ENCODE measurements at places on chromosomes 1 and 21. TPM values are rescaled to one million over a fixed set of nuclear protein-coding genes. Genes with fewer than 3 reads are reported as not detected.

DNA sequence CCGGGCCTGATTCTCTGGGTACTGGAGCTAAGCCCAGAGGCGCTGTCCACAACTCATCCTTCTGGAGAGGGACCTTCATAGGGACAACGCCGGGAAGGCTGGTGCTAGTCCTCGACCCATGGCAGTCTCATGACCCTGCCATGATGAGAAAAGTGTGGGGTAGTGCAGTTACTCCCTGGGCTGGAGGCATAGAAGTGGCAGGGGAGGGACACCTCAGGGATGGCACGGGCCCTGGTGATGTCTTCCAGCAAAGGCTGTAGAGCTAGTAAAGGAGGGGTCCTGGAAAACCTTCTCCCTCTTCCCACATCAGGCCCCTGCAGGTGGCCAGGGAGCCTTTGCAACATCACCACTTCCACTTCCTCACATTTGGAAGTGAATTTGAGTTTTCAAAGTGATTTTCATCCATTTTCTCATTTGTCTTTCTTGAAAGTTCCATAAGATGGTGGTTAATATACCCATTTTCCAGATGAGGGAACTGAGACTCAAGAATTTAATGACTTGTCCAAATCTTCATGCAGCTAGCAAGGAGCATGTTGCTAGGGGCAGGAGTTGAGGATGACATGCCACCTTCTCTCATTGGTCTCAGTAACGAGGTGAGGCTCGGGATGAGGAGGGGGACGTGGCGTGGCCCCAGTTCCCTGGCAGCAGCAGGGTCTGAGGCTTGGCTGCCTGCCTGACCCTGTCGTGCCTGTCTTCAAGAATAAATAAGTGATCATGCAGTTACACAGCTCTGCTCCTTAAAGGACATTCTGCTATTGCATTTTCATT, 3.3 kb upstream of the GOLT1A start:
- DNase-seq, result no peak

DNA sequence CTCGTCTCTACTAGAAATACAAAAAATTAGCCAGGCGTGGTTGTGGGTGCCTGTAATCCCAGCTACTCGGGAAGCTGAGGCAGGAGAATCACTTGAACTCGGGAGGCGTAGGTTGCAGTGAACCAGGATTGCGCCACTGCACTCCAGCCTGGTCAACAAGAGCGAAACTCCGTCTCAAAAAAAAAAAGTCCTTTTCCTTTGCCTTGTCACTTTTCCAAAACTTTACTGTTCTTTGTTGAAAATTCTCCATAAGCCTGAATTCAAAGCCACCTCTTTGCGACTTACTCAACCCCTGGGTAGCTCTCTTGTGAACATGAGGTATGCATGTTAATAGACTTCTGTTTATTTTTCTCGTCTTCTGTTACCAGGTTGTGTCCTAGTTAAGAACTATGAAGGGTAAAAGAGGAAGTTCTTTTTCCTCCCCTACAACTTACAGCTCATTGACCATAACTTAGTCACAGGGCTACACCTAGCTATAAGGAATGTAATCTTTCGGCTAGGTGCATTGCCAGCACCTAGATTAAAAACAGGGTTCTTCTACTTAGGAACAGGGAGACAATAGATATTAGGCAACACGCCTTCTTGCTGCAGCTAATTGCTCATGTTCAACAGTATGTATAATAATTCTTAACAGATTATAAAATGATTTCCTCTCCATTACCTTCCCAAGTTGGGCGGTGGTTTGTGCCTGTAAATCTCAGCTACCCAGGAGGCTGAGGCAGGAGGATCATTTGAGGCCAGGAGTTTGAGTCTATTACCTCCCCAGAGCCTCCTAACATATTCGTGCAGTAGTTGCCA, 40.9 kb downstream of the PTAFR start:
- DNase-seq, result no peak

GRCh38 chr21:35024071-35024420, 25.1 kb downstream of the RUNX1 start:
- DNase-seq, result no peak

DNA sequence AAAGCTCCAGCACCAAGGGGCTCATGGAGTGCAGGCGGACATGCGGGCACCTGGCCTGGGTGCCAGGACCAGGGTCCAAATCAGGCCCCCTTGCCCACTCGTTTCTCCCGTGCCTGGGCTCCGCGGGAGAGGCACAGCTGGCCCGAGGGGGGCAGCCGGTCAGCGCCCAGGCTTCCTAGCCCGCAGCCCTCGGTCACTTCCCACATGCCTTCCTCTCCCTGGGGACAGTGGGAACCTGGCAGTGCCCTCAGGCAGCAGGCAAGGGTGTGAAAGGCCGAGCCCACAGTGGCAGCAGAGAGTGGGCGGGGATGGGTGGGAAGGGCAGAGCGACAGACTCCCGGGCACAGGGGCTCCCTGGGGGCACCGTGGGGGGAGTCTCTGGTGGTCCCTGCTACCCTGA, 69.8 kb downstream of the MEGF6 start:
- DNase-seq, result no peak

- DNase-seq, result no peak
These were observed 100.2 kb downstream of the LRRC53 start for GRCh38 chr1:74412244-74412643.

GRCh38 chr1:82160903-82161302, 360.2 kb downstream of the ADGRL2 start:
- no peak for DNase-seq

GRCh38 chr1:204171751-204172178, 5.6 kb upstream of the REN start:
- no peak for DNase-seq

RGS1 gene
- total RNA-seq, result 4.4 TPM

USH2A gene
- total RNA-seq, result not detected

PCAT6 gene
- 0.37 TPM for total RNA-seq

PDZK1IP1 gene
- not detected for total RNA-seq

YIPF1 gene
- 22.2 TPM for total RNA-seq

Measured in activated naive CD4-positive, alpha-beta T cell treated with anti-CD3 and anti-CD28 coated beads for 36 hours (primary cell).